ENCODE measurements at places on chromosomes 3 and 15.

DNA sequence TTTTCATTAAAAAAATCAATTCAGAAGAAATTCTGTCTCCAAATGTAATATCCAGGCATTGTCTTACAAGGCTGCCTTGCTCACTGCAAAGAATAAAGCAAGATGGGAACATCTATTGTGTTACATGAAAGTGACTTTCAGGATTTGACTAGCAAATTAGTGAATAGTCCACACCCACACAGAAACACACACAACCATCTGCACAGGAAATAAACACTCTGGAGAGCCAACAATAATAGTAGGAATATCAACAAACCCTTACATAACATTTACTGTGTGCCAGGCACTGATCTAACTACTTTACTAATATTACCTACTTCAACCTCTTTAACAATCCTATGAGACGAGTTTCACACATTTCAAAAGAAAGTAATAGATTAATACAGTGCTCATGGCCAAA lies 28.9 kb upstream of the ZNF385D start:
- no peak for DNase-seq

- DNase-seq, result no peak
These were observed 305.8 kb downstream of the ARPP21 start for GRCh38 chr3:35944926-35945710.

- DNase-seq, result no peak
These were observed 103.3 kb downstream of the WDR76 start for GRCh38 chr15:43930079-43930478.

GRCh38 chr3:29152379-29152778 lies 128.5 kb upstream of the RBMS3 start:
- DNase-seq, result no peak

DNA sequence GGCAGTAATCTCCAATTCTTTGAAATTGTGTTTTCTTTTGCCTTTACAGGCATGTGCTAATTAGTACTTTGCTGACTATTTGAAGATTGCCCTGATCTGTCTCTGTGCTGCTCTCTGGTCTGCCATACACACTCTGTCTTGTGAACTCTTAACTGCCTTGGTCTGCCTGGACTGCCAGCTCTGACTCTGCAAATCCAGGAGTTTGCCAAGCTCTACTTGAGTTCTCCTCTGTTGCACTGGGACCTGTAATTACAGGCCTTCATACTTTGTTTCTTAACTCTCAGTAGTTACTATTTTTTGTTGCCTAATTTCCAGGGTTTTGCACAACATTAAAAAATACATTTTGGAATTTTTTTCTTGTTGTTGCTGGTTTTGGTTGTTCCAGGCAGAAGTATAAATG lies 155.0 kb downstream of the RSRC1 start:
- DNase-seq, result no peak

DNA sequence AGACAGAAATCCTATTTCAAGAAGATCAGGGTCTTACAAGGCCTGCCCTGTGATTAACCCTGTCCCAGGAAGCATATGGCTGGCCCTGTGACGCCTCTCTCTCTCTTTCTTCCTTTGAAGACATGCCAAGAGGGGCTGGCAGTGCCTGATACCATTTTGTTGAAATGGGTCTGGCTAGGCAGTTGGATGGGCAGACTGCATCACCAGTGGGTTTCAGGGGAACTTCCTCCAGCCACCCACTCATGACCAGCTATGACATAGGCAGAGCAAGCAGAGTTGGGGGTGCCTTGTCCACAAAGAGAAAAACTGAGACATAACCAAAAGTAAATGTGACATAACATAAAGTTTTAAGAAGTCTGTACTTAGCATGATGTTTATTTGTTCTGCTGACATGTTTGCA lies 31.4 kb upstream of the MANF start:
- DNase-seq, result no peak

GRCh38 chr3:56291244-56291680 lies 177.0 kb downstream of the ERC2 start:
- DNase-seq, result no peak

GRCh38 chr3:171417813-171418212 lies 42.4 kb downstream of the TNIK start:
- no peak for DNase-seq

- no peak for DNase-seq
These were observed 82.8 kb downstream of the SMAD3 start for GRCh38 chr15:67148196-67148701.

GRCh38 chr15:88453651-88454050 lies 13.5 kb downstream of the MRPL46 start:
- no peak for DNase-seq

DNA sequence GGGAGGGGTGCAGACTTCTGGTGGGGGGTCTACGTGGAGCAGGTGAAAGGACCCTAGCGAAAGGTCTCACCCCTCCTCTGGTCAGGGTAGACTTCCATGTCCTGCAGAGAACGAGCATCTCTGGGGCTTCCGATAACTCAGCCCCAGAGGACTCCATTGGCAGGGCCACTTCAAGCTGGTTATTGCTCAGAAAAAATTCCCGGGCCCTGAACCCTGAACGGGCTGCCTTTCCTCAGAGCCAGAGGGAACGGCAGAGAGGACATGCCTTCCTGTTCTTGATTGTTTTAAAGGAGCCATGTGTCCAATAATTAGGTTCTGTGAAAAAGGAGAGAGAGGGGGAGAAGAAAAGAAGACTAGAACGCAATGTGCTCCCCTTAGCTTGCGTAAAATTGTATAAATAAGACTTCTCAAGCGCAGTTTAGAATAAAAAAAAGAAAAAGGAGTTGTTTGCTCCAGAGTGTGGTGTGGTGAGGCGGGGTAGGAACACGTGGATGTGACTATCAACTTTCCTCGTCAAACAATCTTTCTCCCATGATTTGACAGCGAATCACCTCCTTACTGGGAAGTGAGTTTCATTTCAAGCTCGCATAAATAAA lies 193.4 kb upstream of the UBE2E1 start:
- DNase-seq, result no peak

DNA sequence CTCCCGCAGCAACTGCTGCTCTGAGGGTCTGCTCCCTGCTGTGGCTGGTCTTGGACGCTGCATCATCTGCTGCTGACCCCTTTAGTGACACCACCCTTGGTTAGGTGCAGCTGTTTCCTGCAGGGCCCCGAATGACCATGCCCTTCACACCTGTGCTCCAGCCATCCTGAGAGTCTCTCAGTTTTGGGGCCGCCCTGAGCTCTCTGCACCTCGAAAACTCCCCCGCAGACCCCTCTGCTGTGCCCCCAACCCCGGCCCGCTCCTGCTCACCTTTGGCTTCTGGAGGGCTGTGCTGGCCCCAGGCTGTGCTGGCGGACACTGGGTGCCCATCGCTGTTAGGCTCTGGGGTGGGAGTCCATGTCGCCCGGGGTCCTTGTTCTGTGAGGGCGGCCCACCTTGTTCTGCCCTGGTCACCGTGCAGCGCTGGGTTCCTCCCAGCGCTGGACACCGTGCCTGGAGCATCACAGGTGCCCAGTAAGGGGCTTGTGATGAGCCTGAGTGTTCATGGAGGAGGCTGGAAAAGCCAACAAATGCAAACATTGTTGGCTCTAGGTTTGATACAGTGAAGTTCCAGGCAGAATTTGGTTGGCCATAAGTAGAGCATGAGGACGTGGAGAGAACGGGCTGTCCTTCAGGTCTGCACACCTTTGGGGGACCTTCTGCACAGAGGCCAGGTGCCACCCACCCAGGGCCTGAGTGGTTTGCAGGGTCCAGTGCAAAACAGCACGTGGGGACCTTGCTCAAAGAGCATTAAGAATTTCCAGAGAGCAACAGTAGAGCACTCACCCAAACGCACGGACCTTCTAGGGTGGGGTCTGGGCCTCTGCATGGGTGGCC lies 12.3 kb downstream of the ABTB1 start:
- DNase-seq, result no peak

GRCh38 chr3:172751175-172751704 lies 714 bp downstream of the ECT2 start:
- no peak for DNase-seq

GRCh38 chr3:64023861-64024223 lies 548 bp upstream of the PSMD6 start:
- DNase-seq, result no peak

DNA sequence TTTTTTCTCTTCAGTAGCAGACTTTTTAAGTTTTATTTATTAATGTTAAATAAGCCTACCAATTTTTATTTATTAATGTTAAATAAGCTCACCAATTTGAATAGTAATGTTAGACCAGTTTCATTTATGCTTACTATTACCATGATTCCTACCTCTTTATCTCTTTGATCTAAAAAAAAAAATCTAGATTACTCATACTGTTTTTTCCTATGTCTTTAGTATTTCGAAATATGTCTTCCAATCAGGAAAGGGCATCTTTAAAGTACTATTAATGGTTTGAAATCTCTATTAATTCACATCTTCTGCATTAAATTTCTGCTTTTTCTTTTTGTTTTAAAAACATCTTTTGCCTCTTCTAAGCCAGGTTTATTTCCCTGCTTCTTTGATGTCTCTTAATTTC lies 27.5 kb upstream of the MAPKBP1 start:
- no peak for DNase-seq

GRCh38 chr3:40070816-40071215 lies 238.7 kb upstream of the EIF1B start:
- no peak for DNase-seq

GRCh38 chr15:98063871-98064270 lies 103.4 kb downstream of the ARRDC4 start:
- DNase-seq, result no peak

DNA sequence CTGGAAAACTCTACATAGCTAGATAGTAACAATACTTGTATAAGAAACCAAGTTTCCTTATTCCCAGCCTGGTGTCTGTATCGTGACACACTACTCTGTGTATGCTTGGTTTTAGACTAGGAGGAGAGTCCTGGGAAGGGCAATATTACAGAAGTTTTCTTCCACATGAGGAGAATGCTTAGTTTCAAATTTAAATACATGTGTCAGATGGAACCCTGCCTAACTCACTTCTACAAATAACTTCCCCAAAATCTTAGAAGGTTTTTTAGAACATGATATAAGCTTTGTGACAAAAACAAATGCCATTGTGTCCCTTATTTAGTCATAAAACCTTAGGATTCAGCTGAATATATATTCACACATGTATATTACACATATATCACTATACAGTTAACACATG lies 7.2 kb upstream of the IL20RB start:
- no peak for DNase-seq

- DNase-seq, result no peak
These were observed 2.8 kb downstream of the TMEM115 start for GRCh38 chr3:50356553-50356952.

DNA sequence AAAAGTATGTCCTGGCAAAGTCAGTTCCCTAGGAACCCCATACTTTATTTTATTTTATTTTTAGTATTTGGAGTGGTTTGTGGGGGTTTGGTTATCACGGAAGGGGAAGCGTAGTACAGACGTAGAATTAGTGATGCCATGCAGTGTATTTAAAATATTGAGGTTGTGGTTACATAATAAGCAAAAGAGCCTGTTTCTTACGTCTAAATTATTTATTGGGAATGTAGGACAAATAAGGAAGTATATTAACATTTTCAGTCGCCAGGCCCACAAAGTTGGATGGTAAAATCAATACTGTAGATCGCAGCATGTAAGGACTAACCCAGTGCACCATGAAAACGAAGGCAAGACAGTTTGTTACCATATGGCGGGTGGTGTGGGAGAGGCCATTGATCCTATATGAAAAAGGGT lies 558 bp downstream of the DTWD1 start:
- no peak for DNase-seq

- no peak for DNase-seq
These were observed 39.7 kb downstream of the PCOLCE2 start for GRCh38 chr3:142849148-142849547.

DNA sequence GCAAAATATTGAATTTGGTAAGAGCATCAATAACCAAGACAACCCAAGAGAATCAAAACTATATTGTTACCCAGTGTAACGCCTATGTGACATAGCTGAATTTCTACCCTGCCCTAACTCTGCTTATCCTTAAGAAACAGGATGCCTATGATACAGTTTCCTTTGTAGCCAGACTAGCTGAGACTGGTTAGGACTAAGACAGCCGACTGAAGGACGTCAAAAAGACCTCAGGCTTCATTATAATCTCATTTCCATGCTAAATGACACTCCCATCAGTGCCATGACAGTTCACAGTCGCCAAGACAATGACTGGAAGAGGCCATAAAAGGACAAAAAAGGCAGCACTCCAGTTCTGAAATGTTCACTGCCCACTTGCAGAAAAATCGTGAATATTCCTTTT lies 66.8 kb downstream of the GBE1 start:
- no peak for DNase-seq

- DNase-seq, result no peak
These were observed 18.5 kb upstream of the LMCD1 start for GRCh38 chr3:8482960-8483665.

DNA sequence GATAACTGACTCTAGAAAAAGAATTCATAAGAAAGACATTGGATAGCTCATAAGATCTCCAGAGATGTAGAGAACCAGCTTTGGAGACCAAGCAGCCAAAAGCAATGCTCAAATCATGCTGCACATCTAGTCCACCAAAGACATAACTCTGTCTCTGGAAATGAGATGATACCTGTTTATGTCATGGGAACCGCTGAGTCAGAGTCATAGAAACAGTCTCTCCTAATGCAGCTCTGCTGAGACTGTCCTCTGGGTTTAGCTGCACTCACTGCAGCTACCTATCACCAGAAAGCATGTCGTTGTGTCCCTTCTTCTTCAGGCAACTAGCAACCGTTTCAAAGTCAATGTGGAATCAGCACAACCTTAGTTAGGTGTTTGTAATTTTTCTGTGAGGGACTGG lies 218.5 kb upstream of the ROBO1 start:
- no peak for DNase-seq

GRCh38 chr15:71788646-71789579 lies 21.4 kb upstream of the NR2E3 start:
- DNase-seq, result no peak

DNA sequence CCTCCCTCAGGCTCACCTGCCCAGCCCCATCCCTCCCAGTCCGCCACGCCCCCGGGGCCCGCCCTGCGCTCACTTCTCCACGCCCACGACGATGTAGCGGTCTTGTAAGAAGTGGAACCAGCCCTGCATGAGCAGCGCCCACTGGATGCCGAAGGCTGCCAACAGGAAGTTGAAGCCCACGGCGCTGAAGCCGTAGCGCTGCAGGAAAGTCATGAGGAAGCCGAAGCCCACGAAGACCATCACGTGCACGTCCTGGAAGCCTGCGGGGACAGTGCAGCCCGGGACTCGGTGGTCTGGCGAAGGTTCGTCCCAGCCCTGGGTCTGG lies 9.7 kb downstream of the RHCG start:
- no peak for DNase-seq
